ENCODE measurements at places on chromosomes 16 and 17. TPM values are rescaled to one million over a fixed set of nuclear protein-coding genes. Genes with fewer than 3 reads are reported as not detected.

The SRCAP gene
- total RNA-seq = 13.2 TPM

The KLHL10 gene
- total RNA-seq = 0.29 TPM

GRCh38 chr16:57824888-57825287, 22.6 kb upstream of the KIFC3 start:
- DNase-seq = peak; percentile 28

The CX3CL1 gene
- total RNA-seq = not detected

- peak; percentile 83 for DNase-seq
Observed at GRCh38 chr16:11253995-11254912, 1.8 kb downstream of the SOCS1 start.

The SPNS2 gene
- not detected for total RNA-seq

The ZNF385C gene
- not detected for total RNA-seq

DNA sequence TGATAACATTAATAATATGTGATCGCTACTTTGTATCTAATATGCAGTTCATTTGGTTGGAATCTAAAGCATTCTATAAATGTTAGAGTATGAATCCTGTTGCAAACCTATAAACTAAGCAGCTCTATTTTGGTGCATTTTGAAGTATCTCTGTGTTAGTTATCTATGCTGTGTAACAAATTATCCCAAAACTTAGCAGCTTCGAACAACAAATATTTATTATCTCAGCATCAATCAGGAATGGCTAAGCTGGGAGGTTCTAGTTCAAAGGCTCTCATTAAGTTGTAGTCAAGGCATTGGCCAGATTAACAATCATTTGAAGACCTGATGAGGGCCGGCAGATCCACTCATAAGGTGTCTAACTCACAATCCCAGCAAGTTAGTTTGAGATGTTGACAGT, 10.1 kb upstream of the MSI2 start:
- DNase-seq = no peak

DNA sequence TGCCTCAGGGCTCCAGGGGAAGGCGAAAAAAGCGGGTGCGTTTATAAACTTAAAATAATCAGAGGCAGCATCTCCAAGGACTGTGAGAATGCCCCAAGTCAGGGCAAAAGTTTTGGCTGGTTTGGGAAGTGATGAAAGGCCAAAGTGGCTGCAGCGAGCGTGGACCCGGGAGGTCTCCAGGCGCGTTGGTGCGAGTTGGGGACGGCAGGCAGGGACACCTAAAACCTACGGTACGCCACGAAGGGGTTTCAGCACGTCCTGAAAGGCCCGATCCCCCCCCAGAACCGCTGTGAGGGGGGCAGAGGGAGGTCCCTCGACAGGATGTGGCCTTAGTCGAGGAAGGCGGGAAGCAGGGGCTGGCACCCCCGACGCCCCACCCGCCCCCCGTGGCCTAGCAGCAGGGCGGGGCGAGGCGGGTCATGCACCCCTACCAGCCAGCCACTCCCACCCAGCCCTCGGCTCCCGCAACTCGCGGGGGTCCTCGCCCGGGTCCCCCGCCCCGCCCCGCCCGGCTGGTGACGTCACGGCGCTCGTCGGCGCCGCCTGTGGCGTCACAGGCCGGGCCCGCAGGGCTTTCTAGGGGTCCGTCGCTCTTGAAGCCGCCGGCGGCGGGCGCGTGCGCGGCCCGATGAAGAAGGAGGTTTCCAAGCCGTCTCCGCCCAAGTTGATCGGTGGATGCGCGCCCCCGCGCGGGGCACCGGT, at the start of gene MYCBPAP:
Gene MYCBPAP, plus strand, starts transcription at position 569 of the 702 bp plus-strand sequence. CDS start 236 bp downstream, outside the sequence.
- peak; percentile 94 for DNase-seq

The SP6 gene
- 0.04 TPM for total RNA-seq

All from Karpas-422 (cell line).